ENCODE measurements at places on chromosomes 16 and 17. TPM values are rescaled to one million over a fixed set of nuclear protein-coding genes. Genes with fewer than 3 reads are reported as not detected.

The PHOSPHO1 gene
- total RNA-seq = 0.23 TPM

The PPM1E gene
- 0.17 TPM for total RNA-seq

The ACAP1 gene
- total RNA-seq = 24.2 TPM

The DHX58 gene
- total RNA-seq = 26.8 TPM

The SLC35G6 gene
- total RNA-seq = not detected

The SAMD14 gene
- total RNA-seq = 8.8 TPM

The TM4SF5 gene
- total RNA-seq = 56.9 TPM

The SGF29 gene
- total RNA-seq = 18.8 TPM

The LRRC37A gene
- total RNA-seq = 2.6 TPM
